ENCODE measurements at places on chromosomes 6 and 20. TPM values are rescaled to one million over a fixed set of nuclear protein-coding genes. Genes with fewer than 3 reads are reported as not detected.

CST5 gene
- not detected for total RNA-seq

HDGFL1 gene
- total RNA-seq = not detected

MAN1A1 gene
- total RNA-seq = 53.1 TPM

PSMG4 gene
- total RNA-seq = 33.6 TPM

VPS16 gene
- total RNA-seq = 68.1 TPM

SPATA25 gene
- 1.4 TPM for total RNA-seq
